ENCODE measurements at places on chromosomes 4 and X.

DNA sequence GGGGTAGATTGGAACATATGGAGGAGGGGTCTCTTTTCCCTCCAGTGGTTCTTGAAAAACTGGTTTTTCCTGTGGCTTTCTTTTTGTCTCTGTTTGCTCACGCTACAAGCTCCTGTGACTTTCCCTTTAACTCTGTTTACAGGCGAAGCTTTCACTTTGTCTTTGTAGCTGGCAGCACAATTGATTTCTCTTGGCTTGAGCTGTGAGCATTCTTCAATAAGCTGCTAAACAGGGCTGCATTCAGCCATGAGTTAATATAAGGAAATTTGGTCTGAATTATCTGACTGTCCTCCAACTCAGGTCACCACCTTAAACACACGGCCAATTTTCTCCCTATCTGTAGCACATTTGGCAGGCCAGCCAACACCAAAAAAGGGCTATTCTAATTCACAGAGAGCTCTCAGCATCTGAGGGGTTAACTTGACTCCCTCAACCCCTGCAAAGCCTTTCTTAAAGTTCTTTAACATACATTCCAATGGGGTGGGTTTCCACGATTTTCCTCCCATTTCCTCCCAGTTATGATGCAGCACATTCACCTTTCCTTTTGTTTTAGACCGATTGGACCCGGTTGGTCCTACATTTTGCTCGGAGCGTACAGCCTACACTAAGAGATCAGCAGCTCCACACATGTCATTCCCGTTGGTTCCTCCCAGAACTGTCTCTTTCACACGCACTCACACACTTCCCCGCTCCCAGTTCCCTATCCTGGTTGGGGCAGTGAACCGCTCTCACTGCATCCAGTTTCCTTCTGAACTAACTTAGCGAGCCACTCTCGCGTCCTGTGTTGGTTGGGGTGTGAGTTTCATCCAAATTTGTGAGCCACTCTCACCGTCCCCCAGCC is 45.4 kb downstream of the UGT2A3 start:
- no peak for DNase-seq

DNA sequence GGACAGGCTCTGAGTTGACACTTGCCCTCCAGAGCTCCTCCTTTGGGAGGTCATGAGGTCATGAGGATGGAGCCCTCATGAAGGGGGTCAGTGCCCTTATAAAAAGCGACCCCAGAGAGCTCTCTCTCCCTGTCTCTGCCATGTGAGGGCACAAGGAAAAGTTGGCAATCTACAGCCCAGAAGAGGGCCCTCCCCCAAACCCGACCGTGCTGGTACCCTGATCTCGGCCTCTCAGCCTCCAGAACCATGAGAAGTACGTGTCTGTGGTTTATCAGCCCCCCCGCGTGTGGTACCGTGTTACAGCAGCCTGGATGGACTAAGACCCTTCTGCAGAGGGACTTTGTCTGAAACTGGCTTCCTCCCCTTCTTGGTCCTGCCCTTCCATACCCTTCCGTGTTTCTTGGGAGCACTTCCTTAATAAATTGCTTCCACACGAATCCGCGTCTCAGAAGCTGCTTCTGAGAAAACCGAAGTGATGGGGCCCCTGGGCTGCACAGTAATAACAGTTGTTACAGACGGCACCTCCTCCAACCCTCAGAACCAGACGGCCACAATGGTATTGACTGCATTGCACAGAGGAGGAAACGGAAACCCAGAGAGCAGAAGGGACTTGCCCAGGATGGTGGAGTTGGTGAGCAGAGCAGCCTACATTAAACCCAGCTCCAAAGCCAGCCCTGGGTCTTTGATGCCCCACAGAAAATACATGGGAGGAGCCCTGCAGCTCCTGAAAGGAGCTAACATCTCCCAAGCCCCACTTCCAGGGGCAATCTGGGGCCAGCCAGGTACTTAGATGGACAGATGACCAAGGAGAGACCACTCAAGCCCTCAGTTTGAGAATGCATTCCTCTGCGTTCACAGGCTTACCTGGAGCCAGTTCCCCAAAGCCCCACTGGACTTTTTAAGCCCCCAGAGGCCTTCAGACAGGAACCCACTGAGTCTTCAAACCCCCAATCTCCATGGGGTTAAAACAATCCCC is 242.7 kb downstream of the BCOR start:
- peak; percentile 93 for DNase-seq

DNA sequence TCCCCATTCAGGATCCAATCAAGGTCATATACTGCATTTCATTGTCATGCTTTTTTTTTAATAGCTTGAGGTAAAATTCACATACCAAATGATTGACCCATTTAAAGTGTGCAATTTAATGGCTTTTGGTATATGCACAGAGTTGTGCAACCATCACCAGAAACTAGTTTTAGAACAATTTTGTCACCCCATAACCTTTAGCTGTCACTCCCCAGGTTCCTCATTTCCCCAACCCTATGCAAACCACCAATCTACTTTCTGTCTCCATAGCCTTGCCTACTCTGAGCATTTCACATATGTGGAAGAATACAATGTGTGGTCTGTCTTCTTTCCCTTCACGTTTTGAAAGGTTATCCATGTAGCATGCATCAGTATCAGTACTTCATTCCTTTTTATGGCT is 1.4 kb upstream of the SMAD1 start:
- DNase-seq: peak; percentile 80

GRCh38 chrX:12360986-12361598 is 222.8 kb downstream of the FRMPD4 start:
- DNase-seq: no peak

GRCh38 chrX:13815664-13816063 is 1.2 kb downstream of the GPM6B start:
- no peak for DNase-seq

DNA sequence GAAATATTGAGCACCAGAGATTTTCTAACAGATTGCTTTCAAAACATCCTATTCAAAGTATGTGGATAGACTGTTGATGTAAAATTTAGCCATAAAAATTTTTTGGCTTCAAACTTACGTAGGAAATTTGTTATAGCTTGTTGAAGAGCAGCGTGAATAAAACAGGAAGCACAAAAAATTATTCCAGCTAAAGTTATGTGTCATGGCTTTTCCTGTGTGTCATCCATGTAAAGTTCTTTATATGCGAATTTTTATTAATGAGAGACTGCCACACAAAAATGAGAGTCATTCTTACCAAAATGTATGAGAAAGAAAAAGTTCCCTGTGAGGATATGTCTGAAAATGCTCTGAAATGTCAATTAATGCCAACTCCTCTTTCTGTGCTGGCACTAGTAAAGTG is 19.5 kb downstream of the EPGN start:
- no peak for DNase-seq

- no peak for DNase-seq
Observed at GRCh38 chr4:17018013-17018412, 119.6 kb upstream of the LDB2 start.

- peak; percentile 93 for DNase-seq
Observed at GRCh38 chr4:184347251-184348239, 126.8 kb downstream of the IRF2 start.

- no peak for DNase-seq
Observed at GRCh38 chrX:118355225-118355920, 9.5 kb downstream of the WDR44 start.

DNA sequence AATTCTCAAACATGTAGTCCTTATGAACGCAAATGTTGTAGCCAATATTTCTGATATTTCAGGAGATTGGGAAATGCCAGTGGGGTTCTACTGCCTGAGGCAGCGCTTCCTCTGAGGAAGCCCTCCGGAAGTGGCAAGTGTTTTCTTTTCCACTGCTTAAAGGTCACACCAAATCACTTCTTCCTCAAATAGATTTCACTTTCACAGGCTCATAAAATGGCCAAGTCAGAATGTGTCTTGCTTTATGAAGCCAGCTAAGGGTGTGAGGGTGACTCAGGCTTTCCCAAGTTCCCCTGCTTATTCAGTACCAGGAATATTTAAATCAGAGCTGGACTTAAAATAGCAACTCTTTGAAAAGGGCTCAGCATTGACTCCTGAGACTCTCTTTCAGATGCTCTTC is 514.2 kb upstream of the DIPK2B start:
- DNase-seq: peak; percentile 57

DNA sequence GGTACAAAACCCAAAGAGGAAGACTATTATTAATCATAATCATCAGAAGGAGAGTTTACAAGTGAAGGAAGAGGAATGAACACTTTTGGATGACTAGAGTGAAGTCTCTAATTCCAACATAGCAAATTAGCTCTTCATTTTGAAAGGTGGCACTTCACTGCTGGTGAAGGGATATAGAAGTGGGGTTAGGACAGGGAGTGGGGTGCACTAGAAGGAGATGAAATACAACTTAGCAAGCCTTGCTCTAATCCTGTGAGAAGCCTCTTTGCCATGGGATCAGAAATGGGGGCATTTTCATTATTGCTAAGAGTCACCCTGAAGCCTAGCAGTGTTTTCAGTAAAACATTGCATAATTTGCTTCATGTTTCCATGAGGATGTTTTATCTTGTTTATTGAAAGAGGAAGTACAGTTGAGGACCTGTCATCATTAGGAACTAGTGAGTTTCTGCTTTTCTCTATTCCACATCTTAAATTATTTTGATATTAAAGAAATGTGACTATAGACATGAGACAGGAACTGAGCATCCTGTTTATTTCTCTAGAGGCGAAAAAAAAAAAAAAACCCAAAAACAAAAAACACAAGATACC is 9.3 kb upstream of the GRPR start:
- DNase-seq: peak; percentile 34

GRCh38 chrX:71510161-71510560 is 22.7 kb upstream of the OGT start:
- no peak for DNase-seq

GRCh38 chr4:73917081-73917501 is 47.9 kb downstream of the CXCL1 start:
- DNase-seq: no peak

DNA sequence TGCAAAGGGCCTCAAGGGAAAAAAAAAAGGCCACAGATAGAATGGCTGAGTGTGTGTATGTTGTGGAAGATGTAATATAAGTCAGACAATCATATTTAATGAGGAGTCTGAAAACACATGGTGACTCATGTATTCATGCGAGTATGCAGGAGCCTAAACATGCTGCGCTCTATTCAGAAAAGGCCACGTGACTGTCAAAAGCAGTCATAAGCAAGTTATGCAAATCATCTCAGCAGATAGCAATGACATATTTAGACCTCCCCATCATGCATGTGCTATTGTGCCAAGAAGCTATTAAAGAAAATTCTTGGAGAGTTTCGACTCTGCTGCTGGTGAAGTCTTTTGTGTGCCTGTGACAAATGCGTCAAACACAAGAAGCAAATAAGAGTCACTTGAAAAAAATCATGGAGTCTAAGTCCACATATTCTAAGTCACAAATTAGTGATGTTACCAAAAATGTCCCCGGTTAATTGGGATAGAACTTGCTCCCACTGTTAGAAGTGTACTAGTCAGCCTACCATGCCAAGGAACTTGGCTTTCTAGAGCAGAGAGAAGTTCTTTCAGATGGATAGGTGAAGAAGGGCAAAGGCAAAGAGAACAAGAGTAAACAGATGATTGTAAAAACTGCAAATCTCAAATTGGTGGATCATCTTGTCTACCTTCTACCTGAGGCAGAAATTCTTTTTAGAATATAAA is 5.0 kb downstream of the LNX1 start:
- no peak for DNase-seq

DNA sequence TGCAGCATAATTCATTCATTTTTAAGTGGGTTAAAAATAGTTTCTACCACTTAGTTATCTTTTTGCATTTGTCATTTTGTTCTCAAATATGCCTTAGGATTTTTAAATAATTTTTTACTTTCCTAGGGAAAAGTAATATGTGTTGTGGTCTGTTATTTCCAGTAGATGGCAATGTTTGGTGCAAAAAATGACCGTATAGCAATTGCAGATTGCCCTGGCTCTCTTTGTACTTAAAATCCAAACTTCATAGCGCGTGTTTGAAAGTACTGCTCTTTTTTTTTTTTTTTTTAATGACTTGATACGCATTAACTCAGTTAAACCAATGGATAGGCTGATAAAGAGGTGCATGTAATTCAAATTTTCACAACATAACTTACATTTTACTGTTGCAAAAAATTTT is 74.4 kb upstream of the RBMX start:
- DNase-seq: peak; percentile 60

- DNase-seq: no peak
Observed at GRCh38 chrX:71256051-71256450, 2.1 kb upstream of the ZMYM3 start.

GRCh38 chr4:1628892-1629698 is 55.0 kb downstream of the FAM53A start:
- peak; percentile 63 for DNase-seq

- no peak for DNase-seq
Observed at GRCh38 chr4:107835406-107835805, 10.7 kb downstream of the SGMS2 start.

GRCh38 chrX:24178441-24178840 is 28.9 kb downstream of the ZFX start:
- DNase-seq: no peak

DNA sequence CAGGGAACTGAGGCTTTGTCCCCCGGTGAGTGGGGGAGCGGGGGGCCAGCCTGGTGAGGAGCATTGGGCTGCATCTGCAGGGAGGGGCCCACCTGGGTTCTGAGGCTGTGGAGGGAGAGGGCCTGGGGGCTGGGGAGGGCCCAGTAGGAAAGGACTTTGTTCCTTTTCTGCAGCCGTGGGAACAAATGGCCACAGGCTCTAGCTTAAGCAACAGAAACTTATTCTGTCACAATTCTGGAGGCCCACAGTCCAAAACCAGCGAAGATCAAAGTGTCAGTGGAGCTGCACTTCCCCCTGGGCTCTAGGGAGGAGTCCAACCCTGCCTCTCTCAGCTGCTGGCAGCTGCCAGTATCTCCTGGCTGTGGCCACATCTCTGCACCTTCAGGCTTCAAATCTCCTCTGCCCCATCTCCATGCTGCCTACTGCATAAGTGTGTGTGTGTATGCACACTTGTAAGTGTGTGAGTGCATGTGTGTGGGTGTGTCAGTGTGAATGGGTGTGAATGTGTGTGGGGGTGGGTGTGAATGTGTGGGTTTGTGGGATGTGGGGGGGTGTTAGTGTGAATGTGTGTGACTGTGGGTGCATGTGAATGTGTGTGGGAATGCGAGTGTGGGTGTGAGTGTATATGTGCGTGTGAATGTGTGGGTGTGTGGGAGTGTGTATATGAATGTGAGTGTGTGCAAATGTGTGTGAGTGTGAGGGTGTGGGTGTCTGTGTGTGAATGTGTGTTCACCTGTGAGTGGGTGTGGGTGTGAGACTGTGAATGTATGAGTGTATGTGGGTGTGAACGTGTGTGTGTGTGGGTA is 204.5 kb upstream of the PSAPL1 start:
- DNase-seq: no peak

DNA sequence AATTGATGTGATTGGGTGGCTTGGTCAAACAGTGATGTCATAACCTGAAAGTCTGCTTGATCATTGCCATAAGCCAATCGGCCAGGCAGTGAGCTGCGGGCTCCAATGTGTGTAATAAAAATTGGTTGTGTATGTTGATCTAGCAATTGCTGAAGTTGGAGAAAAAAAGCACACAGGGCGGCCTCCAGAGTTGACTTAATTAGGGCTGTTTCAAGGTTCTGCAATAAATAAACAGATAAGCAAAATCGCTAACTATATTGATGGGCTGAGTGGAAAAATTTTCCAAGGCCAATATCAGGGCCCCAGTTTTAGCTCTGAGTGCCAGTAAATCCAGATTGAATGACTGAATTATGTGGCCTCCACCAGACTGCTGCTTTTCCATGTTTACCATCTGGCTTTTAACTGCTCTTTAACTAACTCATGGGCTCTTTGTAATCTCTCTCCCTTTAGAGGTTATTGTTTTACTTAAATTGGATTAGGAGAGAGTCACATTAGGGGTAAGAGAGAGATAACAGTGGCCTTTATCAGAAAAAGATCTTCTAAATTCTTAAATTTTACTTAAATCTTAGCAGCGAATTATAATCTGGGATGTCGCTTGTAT is 160.6 kb upstream of the WDFY3 start:
- DNase-seq: no peak

GRCh38 chr4:140719022-140719421 is 37.2 kb downstream of the TBC1D9 start:
- DNase-seq: no peak

Measured in KBM-7 (cell line).